Panc1 (cell line): ENCODE measurements at places on chromosomes 6 and 20. TPM values are rescaled to one million over a fixed set of nuclear protein-coding genes. Genes with fewer than 3 reads are reported as not detected.

The OOEP gene
- total RNA-seq = 10.6 TPM

The HLA-DQA1 gene
- 0.39 TPM for total RNA-seq

The ROMO1 gene
- total RNA-seq = 319 TPM

The IPCEF1 gene
- 0.28 TPM for total RNA-seq

The TSHZ2 gene
- 0.36 TPM for total RNA-seq

The MYBL2 gene
- total RNA-seq = 138 TPM

The LY6G6C gene
- 0.23 TPM for total RNA-seq

The RING1 gene
- 33.7 TPM for total RNA-seq

The PRKN gene
- 0.46 TPM for total RNA-seq

The NSFL1C gene
- total RNA-seq = 151 TPM

The SLC22A7 gene
- not detected for total RNA-seq

The TCF15 gene
- total RNA-seq = not detected

The NKAIN2 gene
- total RNA-seq = 2.6 TPM

The COL19A1 gene
- total RNA-seq = not detected

The SKIC2 gene
- total RNA-seq = 121 TPM

The C6orf89 gene
- 59.2 TPM for total RNA-seq

The LCA5 gene
- total RNA-seq = 7.0 TPM

The BTNL2 gene
- total RNA-seq = not detected

The FBXL4 gene
- total RNA-seq = 11.5 TPM

The DSP gene
- total RNA-seq = 20.1 TPM

The FHL5 gene
- not detected for total RNA-seq

The FAM162B gene
- not detected for total RNA-seq

The KCNS1 gene
- total RNA-seq = not detected

The RIPOR3 gene
- 92.5 TPM for total RNA-seq

The ADGRF5 gene
- 0.18 TPM for total RNA-seq

The RBL1 gene
- 14.0 TPM for total RNA-seq

The SMPD2 gene
- total RNA-seq = 50.0 TPM

The TREM2 gene
- total RNA-seq = not detected

The ASIP gene
- not detected for total RNA-seq

The SPO11 gene
- total RNA-seq = not detected

The PBOV1 gene
- total RNA-seq = not detected

The ZSCAN23 gene
- 1.6 TPM for total RNA-seq

The SNAP91 gene
- 0.95 TPM for total RNA-seq

The HCK gene
- 0.98 TPM for total RNA-seq

The GABRR1 gene
- not detected for total RNA-seq

The RFX6 gene
- total RNA-seq = not detected

The CEP57L1 gene
- 37.6 TPM for total RNA-seq

The CLIC5 gene
- 0.05 TPM for total RNA-seq

The GRM1 gene
- total RNA-seq = not detected
